ENCODE measurements at places on chromosomes 6 and 20. TPM values are rescaled to one million over a fixed set of nuclear protein-coding genes. Genes with fewer than 3 reads are reported as not detected.

- DNase-seq = no peak
Measured at GRCh38 chr6:1080453-1081337, 231.2 kb upstream of the FOXQ1 start.

DNA sequence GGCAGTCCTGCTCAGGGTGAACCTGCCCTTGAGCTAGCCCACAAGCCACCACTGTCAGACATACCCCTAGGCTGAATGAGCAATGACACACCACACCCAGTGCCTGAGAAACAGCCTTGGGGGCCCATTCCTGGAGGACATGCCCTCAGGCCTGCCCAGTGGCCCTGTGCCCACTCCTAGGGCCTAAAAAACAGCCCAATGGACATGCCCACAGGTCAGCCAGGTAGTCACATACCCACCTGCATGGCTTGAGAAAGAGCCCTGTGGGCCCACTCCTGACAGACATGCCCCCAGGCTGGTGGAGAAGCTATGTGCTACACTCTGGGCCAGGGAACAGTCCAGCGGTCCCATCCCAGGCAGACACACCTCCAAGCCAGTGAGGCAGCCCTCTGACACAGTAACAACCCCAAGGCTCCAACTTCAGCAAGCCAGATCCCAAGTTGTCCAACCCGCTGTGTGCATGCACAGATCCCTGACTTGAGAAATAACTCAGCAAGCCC, 491.1 kb downstream of the KIF16B start:
- no peak for DNase-seq

DNA sequence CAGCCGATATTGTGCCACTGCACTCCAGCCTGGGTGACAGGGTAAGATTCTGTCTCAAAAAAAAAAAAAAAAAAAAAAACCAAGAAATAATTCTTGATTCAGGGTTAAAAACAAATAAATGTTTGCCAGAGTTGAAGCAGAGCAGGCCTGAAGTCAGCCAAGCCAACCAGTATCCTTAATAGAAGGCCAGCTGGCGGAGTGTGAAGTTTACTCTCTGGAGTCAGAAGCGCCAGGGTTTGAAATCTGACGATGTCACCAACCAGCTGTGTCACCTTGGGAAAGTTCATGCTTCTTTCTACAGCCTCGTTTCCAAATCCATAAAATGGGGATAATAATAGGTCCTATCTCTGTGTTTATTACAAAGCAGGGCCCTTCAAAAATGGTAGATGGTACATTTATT, 73.0 kb upstream of the ENPP5 start:
- no peak for DNase-seq

DNA sequence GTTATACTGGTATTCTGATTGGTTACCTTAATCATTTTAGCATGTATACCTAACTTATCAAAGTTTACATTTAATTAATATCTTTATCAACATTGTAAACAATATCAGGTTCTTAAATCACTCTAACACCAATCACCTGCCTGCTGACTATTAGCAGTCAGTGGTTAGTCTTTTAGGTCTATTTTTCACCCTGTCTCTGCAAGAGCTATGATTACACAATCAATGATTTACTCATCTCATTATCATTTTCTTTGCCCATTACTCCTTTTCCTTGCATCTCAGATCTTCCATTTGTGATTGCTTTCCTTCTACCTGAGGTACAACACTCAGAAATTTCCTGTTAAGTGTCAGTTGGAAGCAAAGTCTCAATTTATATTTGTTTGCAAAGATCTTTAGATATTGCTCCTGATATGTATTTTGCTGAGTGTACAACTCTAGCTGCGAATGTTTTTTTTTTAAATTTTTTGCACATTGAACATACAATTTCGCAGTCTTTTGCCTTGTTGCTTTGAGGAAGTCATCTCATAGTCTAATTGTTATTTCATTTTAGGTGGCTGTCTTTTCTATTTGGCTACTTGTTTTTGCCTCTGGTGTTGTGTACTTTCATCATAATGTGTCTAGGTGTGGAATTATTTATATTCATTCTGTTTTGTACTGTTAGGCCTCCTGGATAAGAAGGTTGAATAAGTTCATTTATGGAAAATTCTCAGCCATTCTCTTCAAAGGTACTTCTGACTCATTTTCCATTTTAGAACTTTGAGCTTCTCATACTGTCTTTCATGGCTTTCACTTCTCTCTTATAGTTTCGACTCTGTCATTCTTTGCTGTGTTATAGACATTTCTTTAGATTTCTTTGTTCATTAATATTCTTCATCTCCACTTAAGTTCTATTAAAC, 104.9 kb upstream of the CEP162 start:
- no peak for DNase-seq

Gene MLN
- not detected for total RNA-seq

DNA sequence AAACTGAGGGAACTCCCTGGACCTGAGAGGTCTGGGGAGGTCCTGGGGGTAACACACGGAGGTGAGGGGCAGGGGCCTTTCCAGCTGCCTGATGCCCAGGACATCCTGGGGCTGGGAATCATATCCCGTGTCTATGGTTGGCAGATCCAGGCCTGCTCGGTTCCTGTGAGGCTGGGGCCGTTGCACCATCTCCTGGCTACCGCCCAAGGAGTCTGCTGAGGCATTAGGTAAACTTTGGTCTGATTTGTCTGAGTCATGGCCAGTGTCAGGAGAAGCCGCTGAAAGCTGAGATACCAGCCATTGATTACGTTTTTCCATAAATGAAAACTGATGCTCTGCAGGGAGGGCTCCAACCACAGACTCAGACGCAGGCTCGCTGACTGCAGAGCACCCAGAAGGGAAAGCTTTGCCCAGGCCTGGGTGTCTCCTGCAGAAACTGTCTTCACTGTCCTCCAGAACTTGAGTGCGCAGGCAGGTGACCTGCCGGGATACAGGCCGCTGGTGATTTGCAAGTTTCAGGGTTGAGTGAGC, 14.2 kb downstream of the TRAF3IP2 start:
- DNase-seq = peak; percentile 50

Gene SLC22A23
- total RNA-seq = 11.8 TPM

- peak; percentile 38 for DNase-seq
Measured at GRCh38 chr6:77403424-77403823, 59.9 kb downstream of the HTR1B start.

Gene LY6G6F
- not detected for total RNA-seq

Data from skin of body (tissue), 3 donors.